ENCODE measurements at places on chromosomes 16 and 17. TPM values are rescaled to one million over a fixed set of nuclear protein-coding genes. Genes with fewer than 3 reads are reported as not detected.

GRCh38 chr17:40322358-40323315, 13.7 kb downstream of the RARA start:
- peak; percentile 87 for DNase-seq

DNA sequence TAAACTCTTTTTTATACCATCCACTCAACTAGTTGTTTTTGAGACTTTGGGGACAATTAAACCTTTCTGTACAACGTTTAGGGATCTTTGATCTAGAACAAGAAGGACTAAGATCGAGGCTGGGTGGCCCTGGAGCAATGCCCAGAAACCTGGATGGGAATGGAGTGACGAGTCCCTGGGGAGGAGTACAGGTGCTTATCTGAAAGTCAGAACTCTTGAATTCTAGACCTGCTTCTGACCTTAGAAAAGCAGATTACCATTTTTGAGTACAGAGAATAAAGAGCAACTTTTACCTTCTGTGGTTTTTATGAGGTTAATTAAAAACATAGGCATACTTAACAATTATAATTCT, 17.8 kb downstream of the UBE2Z start:
- DNase-seq = no peak

DNA sequence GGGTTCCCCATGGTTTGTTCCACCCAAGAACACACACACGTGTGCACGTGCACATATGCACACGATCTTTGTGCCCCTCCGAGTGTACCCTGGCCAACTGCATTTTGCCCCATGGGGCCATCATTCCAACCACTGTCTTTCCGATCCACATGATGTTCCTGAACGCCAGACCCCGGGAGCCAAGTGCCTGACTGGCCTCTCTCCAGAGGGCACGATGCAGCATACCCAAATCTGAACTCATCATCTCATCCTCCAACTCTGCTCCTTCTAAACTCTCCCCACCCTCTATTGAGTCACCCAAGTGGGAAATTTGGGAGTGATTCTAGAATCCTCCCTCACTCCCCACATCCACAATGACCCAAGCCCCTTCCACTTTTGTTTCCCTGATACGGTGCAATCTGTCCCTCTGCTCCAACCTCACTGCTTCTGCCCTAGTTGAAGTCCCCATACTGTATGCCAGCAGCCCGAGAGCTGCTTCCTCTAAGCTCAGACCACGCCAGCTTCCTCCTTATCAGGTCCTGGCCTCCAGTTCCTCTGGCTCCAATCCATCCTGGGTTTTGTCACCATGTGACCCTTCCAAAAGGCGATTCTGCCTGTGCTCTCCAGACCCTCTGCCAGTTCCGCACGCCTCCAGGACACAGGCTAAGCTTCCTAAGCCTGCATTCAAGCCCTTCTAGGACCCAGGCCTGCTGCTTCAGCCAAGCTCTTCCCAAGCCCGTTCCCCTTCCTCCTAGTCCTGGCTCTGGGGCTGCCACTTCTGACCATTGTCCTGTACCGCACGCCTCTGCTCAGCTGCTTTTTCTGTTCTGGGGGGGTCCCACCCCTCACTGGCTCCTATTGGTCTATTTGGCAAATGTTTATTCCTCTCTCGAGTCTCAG, 10.1 kb upstream of the TMEM208 start:
- no peak for DNase-seq

DNA sequence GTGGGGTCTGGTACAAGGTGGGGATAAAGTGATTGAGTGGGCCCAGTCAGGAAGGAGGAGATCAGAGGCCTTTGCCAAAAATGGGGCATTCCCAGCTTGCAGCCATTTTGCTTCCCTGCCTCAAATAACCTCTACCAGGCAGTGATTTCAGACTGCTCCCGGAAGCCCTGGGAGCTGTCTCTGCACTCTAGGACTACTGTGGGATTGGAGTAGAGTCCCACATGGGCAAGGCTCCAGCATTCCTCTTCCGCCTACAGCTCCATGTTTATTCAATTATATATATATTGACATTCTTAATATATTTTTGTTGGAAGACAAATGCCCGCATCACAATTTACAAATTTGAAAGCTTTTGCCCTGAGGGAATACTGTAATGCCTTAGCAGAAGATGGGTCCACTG, 13.5 kb downstream of the SUPT6H start:
- DNase-seq = no peak

- no peak for DNase-seq
Observed at GRCh38 chr17:83171661-83172060, 92.3 kb downstream of the METRNL start.

- DNase-seq = no peak
Observed at GRCh38 chr17:57276621-57277020, 20.3 kb downstream of the MSI2 start.

AURKB gene
- total RNA-seq = 9.3 TPM

TBC1D3 gene
- not detected for total RNA-seq

ALOX15B gene
- total RNA-seq = not detected

EMP2 gene
- total RNA-seq = 6.0 TPM

HOXB7 gene
- total RNA-seq = 39.4 TPM

Measured in glomerular endothelial cell (primary cell).